ENCODE measurements at places on chromosomes 1 and 21.

GRCh38 chr1:196660272-196660671 lies 8.4 kb downstream of the CFH start:
- DNase-seq = no peak

DNA sequence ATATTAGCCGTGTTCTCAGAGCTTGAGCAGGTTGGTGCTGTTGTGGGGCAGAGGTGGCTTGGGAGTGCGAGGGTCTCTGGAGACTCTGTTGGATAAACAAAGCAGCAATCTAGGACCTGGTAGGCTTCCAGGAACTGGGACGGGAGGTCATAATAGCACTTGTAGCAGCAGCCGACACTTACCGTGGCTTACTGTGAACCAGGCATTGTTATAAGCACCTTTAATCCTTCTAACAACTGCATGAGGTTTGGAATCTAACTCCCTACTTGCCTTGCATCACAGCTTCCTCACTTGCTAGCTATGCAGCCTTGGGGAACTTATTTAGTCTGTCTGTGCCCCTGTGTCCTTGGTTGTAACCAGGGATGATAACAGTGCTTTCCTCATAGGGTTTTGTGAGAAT lies 94.9 kb downstream of the NAV1 start:
- DNase-seq = no peak

DNA sequence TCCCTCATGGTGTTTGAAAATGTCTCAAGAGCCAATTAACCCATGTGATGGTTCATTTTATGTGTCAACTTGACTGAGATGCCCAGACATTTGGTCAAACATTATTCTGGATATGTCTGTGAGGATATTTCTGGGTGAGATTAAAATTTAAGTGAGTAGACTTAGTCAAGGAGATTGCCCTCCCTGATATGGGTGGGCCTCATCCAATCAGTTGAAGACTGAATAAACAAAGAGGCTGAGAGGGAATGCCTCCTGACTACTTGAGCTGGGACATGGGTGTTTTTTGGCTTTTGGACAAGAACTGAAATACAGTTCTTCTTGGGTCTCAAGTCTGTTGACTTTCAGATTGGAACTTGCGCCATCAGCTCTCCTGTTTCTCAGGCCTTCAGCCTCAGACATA lies 89.4 kb upstream of the SPATA6 start:
- no peak for DNase-seq

- DNase-seq = no peak
Measured at GRCh38 chr1:3768811-3769390, 3.6 kb upstream of the SMIM1 start.

DNA sequence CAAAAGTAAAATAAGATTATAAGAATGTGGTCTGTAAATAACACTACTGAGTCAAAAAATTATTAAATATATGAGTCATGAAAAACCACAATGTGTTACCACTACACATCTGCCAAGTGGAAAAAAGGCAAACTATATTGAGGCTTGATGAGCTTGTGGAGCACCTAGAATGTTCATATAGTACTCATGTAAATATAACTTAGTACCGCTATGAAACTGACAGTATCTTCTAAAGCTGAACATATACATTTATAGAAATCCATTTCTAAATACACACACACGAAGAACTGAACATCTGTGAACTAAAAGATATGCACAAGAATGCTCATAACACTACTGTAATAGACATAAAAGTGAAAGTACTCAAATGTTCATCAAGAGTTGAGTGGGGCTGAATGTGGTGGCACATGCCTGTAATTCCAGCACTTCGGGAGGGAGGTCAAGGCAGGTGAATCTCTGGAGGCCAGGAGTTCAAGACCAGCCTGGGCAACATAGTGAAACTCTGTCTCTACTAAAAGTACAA lies 18.5 kb upstream of the GBP3 start:
- DNase-seq = no peak

DNA sequence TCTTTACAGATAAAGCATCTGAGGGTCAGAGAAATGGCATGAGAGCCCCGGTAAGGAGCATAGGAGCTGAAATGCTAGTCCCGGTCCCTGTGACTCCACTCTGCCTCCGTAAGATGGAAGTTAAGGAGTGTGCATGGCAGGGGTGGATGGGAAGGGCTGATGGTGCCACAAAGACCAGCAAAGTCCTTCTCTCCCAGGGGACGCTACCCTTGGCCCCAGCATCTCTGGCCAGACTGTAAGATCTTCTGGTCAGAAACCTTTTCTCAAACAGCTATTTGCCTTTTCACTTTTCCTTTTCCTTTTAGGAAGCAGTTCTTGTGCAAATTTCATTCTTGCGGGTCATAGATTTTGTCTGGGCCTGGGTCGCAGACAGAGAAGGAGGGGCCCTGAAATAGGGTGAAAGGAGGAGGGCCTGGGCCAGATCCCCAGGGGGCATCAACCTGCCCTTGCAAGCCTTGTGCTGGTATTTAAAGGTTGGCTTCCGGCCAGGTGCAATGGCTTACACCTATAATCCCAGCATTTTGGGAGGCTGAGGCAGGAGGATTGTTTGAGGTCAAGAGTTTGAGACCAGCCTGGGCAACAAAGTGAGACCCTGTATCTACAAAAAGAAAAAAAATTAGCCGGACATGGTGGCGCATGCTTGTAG lies 14.4 kb upstream of the EPS8L3 start:
- no peak for DNase-seq

GRCh38 chr1:161266202-161266601 lies 7.7 kb downstream of the PCP4L1 start:
- DNase-seq = no peak

DNA sequence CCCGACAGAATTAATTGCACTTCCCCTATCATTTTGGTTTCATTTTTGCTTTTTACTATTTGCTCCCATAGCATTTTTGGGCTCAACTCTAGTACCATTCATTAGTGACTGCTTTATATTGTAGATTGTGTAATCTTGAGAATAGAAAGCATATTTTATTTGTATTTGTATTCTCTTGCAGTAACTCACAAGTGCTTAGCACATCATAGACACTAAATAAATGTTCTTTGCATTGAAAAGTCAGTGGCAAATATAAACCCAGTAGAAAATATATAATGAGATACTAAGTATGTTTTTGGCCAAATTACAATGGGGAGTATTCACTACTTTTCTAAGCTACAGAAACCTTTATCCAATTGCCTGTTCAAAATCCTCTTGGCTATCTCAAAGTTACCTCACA lies 359.7 kb upstream of the CAMK1G start:
- DNase-seq = no peak

- DNase-seq = no peak
Measured at GRCh38 chr1:19488136-19488535, 2.8 kb upstream of the CAPZB start.

GRCh38 chr21:39159342-39160063 lies 23.7 kb downstream of the PSMG1 start:
- no peak for DNase-seq

DNA sequence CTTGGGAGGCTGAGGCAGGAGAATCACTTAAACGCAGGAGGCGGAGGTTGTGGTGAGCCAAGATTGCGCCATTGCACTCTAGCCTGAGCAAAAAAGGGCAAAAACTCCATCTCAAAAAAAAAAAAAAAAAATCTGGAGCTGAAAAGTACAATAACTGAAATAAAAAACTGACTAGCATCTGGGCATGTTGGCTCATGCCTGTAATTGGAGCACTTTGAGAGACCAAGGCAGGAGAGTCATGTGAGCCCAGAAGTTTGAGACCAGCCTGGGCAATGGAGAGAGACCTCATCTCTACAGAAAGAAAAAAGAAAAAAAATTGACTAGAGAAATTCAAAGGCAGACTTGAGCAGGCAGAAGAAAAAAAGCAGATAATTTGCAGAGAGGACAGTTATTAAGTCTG lies 18.1 kb downstream of the CLDN19 start:
- no peak for DNase-seq

DNA sequence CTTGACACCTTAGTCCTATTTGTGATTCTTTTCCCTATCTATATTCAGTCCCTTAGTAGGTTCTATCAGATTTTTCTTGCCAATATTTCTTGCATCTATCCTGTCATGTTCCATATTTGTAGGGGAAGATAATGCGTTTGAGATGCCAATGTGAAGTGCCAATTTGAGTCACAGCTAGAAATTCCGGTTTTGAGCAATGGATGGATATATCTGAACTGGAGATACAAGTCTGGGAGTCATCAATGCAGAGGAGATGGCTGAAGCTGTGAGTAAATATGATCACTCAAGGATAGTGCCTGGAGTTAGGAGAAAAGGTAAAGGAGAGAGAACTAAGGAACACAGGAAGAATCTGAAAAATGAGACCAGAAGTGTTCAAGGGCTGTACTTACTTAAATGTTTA lies 93.8 kb downstream of the COQ8A start:
- DNase-seq = no peak

Data from testis (tissue), 5 donors.